ENCODE measurements at places on chromosomes 1 and 21.

- DNase-seq, result no peak
Observed at GRCh38 chr1:20229171-20229570, 42.9 kb upstream of the PLA2G2C start.

GRCh38 chr1:34645109-34645688 is 109.6 kb upstream of the GJB5 start:
- DNase-seq, result no peak

DNA sequence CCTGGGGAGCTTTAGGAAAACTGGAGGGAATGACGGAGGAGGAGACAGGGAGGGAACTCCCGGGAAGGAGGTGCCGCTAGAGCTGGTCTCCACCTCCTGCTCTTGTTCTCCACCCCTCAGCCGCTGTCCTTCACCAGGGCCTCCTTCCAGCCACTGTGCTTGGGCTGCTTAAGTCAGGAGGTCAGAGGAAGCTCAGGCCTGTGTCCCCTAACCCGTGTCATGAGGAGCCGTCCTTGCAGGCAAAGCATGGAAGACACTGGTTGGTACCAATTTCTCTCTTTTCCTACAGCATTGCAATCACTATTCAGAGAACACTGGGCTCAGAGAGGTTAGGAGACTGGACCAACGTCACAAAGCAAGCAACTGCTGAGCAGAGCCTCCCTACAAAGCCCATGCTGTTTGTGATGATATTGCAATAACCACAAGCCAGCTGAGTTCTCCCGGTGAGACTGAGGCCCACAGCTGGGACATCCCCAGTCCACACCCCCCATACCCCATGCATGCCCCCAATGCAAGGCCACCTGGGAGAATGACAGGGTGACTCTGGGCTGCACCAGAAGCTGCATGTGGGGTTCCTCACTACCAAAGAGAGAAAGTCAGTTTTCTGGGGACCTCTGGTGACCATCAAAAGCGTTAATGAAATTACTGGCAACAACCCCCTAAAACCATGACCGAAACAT is 427.5 kb downstream of the NPHP4 start:
- DNase-seq, result no peak

- DNase-seq, result no peak
Observed at GRCh38 chr1:246987083-246987690, 20.7 kb downstream of the ZNF695 start.

GRCh38 chr1:93919780-93920179 is 10.6 kb upstream of the GCLM start:
- no peak for DNase-seq

DNA sequence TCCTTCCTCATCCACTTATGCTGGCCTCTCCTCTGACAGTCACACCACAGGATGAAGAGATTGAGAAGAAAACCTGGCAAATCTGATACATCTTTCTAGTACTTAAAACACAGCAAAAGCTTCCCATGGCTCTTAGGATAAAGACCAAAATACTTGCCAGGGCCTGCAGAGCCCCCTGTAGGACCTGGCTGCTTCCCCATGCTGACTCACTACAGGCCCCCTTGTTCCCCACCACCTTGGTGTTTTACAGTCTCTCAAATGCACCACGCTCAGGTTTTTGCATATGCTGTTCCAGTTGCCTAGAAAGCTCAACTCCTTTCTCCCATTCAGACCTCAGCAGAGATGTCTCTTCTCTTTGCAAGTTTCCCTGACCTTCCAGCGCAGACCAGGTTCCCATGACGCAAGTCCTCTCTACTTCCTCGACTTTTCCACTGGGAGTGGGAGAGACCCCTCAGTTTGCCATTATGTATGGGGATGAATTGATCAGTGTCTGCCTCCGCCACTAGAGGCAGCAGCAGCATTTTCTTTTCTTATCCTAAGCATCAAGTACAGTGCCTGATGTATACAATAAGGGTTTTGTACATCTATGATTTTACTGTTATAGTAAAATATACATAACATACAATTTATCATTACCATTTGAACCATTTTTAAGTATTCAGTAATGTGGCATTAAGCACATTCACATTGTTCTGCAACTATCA is 113.8 kb upstream of the C8B start:
- DNase-seq, result no peak

GRCh38 chr1:181630838-181631237 is 147.5 kb downstream of the CACNA1E start:
- DNase-seq, result no peak

Data from keratinocyte (primary cell).